Activated CD8-positive, alpha-beta memory T cell treated with anti-CD3 and anti-CD28 coated beads for 48 hours (primary cell): ENCODE measurements at places on chromosomes 1 and 21.

- no peak for DNase-seq
These were observed 41.8 kb upstream of the PAXBP1 start for GRCh38 chr21:32813265-32813903.

DNA sequence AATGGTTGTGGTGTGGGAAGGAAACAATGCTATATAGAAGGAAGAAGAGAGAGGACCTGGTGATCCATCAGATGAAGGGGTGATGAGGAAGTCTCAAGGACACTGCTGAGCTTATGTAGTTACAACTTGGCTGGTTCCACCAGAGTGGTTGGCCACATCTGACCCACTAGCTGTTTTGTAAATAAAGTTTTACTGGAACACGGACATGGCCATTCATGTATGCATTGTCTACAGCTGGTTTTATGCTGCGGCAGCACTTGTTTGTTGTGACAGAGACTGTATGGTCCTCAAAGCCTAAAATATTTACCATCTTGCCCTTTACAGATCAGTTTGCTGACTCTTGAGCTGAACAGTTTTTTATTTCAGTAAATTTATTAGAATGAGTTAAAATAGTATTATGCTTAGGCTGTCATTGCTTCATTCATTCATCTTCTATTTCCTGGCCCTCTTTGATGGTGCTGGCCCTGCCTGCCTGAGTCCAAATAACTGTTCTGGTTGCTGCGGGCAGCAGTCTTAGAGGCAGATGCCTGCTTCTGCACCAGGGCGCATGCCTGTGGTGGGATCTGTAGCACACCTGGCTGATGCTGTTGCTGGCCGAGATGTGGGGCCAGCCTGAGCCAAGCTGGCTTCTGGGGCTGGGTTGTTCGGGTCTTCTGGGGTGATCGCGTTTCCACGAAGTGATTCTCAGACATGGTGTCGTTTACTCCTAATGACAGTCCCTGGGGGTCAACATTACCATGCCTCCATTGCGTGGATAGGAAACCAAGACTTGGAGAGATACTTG is 61.4 kb upstream of the WNT4 start:
- no peak for DNase-seq

DNA sequence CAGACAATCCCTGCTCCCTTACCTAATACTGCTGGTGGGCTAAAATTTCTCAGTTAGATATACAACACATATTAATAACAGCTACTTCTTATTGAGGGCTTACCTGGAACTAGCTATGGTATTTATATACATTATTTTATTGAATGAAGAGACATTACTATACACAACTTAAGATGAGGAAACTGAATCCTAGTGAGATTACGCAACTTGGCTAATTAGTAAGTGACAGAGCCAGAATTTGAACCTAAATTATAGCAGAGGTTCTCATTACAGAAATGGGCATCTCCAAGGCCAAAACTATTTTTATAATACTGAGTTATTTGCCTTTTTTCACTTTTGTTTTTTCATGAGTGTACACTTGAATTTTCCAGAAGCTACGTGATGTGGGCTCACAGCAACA is 44.5 kb upstream of the SMYD2 start:
- DNase-seq: no peak

- DNase-seq: no peak
These were observed 221.9 kb downstream of the PBX1 start for GRCh38 chr1:164780863-164781262.

DNA sequence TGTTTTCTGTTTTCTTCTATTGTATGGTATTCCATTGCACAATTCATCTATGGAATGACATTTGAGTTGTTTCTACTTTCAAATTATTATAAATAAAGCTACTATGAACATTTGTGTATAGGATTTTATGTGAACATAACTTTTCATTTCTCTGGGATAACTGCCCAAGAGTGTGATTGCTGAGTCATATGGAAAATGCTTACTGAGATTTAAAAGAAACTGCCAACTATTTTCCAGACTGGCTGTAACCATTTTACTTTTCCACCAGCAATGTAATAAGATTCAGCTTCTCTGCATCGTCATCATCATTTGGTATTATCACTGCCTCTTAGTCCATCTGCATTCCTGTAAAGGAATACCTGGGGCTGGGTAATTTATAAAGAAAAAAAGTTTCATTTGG is 779.6 kb upstream of the PRMT6 start:
- no peak for DNase-seq

- DNase-seq: no peak
These were observed 335.3 kb upstream of the RUNX1 start for GRCh38 chr21:35384375-35384774.

GRCh38 chr1:2230781-2231531 is 2.8 kb downstream of the SKI start:
- DNase-seq: no peak

- DNase-seq: no peak
These were observed 54.7 kb upstream of the DNAH14 start for GRCh38 chr1:224874775-224875174.

DNA sequence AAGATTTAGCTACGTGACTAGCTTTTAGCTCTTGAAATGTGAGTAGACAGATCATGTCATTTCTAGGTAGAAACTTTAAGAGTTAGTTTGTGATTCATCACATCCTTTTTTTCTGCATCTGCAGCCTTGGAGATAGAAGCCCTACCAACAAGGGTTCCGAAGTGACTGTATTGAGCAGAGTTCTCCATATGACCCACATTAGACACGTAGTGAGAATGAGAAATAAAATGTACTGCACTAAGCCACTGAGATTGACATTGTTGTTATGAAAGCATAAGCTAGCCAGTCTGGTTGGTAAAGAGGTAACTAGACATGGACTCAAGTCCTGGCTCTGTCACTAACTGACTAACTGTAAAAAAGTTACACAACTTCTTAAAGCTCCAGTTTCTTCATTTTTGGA is 296.1 kb downstream of the PDE4B start:
- no peak for DNase-seq

GRCh38 chr1:23425193-23425494 is 596 bp upstream of the TCEA3 start:
- no peak for DNase-seq

DNA sequence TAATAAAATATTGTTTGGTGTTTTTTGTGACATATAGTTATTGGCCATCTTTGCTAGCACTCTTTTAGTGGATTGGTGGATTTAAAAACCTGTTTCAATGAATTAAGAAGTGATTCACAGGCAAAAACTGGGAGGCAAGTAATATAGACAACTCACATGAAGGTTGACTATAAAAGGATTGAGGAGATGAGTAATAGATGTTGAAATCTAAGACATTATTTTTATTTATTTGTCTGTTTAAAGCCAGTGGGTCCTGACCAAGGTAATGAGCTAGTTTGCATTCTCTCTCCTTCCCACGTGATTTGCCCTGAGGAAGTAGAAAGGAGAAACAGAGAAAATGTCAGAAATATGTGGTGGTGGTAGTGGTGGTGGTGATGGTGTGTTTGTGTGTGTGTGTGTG is 351.5 kb upstream of the ZP4 start:
- DNase-seq: no peak

DNA sequence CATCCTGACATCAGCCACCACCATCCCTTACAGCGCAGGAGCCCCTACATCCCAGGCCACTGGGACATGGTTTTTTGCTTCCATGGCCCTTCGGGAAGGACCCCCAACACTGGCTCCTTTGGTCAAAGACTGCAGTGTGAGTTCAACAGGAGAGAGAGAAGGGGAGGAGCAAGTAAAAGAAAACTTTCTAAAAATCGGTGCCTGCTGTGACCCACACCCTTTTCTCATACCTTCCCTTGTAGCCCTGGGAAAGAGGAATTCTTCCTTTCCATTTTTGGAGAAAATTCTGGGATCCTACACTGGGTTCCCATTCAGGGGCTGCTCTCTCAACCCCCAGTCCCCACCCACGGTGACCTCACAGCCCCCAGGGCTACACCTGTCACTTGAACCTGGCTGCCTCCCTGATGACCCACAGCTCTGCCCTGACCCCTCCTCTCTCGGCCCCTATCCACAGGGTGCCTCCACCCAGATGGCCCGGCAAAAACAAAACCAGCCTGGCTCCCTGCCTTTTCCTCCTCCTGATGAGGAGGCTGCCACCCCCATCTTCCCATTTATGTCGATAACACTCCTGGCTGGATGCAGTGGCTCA is 7.6 kb downstream of the PADI4 start:
- no peak for DNase-seq

- no peak for DNase-seq
These were observed 14.3 kb downstream of the EGLN1 start for GRCh38 chr1:231407547-231408396.

- DNase-seq: no peak
These were observed 9.3 kb downstream of the CBR1 start for GRCh38 chr21:36079010-36079649.
